RWPE2 (cell line): ENCODE measurements at places on chromosomes 2 and 18.

DNA sequence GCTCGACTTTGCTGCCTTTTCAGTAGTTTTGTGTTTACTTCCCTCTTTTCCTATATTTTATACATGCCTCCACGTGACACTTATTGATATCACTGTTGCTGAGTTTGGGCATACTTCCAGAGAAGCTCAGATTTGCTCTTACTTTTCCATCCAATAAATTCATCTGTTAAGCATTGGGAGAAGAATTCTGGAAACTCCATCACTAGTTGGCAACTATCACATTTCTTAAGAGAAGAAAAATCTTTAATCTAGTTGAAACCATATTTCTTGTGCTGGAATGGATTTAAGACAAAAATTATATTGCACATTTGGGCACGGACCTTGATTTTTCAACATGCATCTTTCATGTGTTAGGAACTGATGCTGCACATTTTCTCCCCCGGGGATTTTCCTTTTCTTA, 52.6 kb upstream of the CPO start:
- no peak for DNase-seq

DNA sequence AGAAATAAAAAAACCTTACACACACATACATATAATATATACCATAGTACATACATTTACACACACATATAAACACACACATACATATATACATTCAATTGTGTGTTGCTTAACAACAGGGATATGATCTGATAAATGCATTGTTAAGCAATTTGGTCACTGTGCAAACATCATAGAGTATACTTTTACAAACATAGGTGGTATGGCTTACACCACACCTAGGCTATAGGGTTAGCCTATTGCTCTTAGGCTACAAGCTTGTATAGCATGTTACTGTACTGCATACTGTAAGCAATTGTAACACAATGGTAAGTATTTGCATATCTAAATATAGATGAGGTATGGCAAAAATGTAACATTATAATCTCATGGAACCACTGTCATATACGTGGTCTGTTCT, 156.8 kb upstream of the ERBB4 start:
- DNase-seq = no peak

GRCh38 chr2:157055660-157056199, 201.8 kb upstream of the GALNT5 start:
- no peak for DNase-seq

GRCh38 chr2:48530033-48530811, at the start of gene STON1:
Gene STON1, plus strand, starts transcription at chr2:48530154. Its CDS starts 50,480 bp downstream, at chr2:48580634.
- no peak for DNase-seq

DNA sequence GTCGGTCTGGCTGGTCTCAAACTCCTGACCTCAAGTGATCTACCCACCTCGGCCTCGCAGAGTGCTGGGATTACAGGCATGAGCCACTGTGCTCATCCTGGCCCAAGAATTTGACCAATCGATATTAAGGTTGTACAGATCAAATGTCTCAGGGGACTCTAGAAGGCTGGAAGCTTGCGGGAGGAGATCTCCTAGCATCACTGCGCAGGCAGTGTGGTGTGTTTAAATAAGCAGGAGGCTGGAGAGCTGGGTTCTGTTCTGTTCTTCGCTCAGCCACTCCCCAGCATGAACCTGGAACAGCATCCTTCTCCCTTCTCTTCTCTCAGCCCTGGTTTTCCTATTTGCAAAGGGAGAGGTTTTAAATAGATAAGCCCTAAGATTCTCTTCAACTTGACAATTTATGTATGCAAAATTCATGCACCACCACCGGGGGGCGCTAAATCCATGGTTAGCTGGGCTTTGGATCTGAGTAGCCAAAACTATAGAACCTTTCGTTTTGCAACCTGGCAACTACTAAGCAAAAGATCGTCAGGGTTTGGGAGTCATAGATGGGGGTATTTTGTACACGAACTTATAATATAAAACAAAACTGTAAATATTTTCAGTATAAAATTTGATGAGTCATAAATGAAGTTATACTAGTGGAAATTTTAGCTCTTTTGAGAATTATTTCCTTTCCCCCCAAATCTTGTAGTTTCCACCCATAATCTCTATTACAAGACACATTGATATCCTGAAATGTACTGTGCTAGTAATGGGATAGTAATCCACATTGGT, 60.6 kb downstream of the SLC16A14 start:
- no peak for DNase-seq
